ENCODE measurements at places on chromosomes 4 and X.

DNA sequence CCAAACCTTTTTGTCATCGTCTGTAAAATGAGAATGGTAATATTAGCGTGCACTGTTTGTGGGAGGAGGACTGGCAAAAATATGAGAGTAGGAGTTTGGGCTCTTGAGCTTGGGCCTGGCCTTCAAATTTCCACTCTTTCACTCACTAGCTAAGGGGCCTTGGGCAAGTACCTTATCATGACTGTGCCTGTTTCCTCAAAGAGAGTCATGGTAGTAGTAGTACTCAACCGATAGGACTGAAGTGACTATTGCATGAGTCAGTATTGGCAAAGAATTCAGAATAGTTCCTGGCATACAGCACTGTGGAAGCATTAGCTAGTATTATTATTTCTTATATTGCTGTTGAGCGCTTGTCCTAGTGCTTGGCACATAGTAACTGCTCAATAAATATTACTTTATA is 16.0 kb upstream of the RBM3 start:
- DNase-seq, result peak; percentile 47

GRCh38 chrX:122248681-122249080 is 935.4 kb upstream of the GRIA3 start:
- DNase-seq, result no peak

- no peak for DNase-seq
Observed at GRCh38 chrX:10929747-10930146, 181.4 kb upstream of the HCCS start.

DNA sequence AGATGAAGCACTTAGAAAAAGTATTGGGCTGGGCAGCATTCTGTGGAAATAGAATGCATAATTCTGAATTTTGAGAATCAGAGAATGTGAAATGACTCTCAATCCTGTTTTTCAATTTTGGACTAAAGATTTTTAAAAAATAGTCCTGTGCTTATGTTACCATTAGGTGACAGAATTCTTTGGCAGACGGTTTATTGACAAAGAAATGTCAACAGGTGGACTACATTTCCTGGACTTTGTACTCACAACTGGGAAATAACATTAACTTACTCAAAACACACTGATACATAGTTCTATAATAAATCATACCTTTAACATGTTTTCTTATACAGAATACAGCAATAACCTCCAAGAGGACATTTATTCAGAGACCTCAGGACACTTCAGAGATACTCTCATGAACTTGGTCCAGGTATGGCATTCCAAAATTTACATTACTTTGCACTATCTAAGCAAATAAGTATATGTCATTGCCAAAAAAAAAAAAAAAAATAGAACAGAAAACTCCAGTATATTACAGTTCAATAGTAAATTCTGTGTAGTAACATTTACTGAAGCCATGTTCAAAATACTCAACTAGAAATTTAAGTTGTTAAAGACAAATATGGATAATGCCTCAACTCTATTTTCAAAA is 72.7 kb downstream of the ANXA10 start:
- no peak for DNase-seq

GRCh38 chr4:7786040-7786439 is 153.6 kb downstream of the AFAP1 start:
- no peak for DNase-seq

DNA sequence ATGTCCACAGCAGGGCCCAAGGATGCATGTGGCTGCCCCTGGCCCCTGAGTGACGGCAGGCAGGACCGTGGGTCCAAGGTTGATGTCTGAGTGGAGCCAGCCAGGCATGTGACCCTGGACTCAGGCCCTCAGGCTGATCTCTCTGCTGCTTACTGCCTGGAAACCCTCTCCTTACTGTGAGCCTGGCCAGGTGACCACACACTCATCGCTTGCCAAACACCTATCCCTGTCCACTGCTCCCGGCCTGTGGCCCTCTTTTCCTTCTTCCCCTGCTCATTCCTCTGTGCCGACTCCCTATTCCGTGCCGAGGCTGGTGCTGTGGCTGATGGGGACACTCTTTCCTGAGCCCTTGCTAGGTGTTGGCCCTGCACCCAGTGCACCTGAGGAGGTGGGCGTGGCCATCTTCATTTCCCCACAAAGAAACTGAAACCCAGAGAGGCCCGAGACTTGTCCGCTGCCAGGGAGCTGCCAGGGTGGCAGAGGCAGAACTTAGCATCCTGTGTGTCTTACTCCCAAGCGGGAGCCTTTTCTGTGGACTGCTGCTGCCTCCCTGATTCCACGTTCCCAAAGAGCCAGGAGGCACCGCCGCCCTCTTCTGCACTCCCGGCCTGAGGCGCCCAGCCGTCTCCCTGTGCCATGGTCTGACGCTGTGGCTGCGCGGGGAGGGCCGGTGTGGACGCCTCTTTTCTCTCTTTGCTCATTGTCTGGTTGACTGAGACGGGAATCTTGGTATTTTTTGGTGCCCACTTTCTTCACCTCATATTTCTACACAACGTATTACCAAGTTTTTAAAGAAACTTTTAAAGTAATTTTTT is 11.2 kb upstream of the RNF4 start:
- no peak for DNase-seq

DNA sequence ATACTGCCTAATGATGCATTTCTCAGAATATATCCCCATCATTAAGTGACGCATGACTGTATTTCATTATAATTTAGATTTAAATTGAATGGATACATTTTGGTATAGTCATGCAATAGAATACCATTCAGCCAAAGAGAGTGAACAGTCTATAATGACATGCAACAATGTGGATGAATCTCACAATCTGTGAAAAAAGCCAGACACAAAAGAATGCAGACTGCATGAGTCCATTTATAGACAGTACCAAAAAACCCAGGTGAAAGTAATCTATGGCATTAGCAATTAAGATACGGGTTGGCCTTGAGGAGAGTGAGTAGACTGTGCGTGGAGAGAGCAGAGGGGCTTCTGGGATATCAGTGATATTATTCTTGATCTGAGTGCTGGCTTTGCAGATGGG is 239.7 kb upstream of the PGRMC2 start:
- no peak for DNase-seq

GRCh38 chr4:6180841-6181631 is 19.3 kb downstream of the JAKMIP1 start:
- peak; percentile 96 for DNase-seq

DNA sequence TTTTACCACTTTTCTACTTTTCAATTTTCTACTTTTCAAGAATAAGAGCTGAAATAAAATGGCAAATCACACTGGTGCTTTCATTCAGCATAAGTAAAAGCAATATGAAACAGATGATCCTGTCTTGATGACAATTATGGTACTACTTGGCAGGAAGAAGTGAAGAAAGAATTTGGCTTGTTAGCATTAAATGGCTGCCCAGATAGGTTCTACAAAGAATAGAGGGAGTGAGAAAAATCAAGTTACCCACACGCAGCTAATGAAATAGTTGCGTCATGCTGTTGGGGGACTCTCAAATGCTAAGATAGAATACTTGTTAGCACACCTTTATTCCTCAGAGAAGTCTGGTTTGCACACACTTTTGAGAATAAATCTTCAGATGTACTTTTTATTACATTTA is 12.5 kb upstream of the LCORL start:
- DNase-seq, result no peak

- DNase-seq, result no peak
Observed at GRCh38 chr4:47469951-47470350, 6.4 kb upstream of the COMMD8 start.

GRCh38 chr4:47271291-47271690 is 192.2 kb downstream of the COMMD8 start:
- no peak for DNase-seq

DNA sequence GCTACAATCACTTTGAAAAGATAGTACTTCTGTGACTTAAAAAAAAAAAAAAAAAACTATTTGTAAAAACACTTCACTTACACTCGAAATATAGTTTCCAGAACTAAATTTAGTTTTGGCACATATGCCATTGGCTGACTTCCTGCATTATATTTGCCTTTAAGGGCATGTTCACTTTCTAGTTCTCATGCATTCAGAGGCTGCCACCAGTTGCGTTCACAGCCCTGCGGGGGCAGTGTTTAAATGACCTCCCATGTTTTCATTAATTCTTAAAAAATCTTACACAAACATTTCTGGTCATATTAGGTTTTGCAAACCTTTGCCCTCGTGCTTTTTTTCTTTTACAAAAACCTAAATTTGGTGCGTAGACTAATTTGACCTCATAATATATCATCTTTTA is 12.4 kb upstream of the ARHGAP6 start:
- no peak for DNase-seq

DNA sequence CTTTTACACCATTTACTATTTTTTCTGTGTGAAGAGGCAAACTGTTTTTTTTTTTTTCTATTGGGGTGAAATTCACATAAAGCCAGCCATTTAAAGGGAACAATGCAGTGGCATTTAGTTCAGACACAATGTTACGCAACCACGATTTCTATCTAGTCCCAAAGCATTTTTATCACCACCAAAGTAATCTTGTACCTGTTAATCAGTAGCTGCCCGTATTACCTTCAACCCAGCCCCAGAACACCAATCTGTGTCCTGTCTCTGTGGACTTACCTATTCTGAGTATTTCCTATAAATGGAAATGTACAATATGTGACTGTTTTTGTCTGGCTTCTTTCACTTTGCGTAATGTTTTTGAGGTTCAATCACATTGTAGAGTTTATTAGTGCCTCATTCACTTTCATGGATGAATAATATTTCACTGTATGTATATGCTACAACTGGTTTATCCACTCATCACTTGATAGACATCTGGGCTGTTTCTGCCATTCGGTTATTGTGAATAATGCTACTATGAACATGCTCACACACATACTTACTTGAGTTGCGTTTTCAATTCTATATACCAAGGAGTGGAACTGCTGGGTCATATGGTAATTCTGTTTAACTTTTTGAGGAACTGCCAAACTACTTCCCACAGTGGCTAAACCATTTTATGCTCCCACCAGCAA is 116.2 kb downstream of the CDS1 start:
- no peak for DNase-seq

DNA sequence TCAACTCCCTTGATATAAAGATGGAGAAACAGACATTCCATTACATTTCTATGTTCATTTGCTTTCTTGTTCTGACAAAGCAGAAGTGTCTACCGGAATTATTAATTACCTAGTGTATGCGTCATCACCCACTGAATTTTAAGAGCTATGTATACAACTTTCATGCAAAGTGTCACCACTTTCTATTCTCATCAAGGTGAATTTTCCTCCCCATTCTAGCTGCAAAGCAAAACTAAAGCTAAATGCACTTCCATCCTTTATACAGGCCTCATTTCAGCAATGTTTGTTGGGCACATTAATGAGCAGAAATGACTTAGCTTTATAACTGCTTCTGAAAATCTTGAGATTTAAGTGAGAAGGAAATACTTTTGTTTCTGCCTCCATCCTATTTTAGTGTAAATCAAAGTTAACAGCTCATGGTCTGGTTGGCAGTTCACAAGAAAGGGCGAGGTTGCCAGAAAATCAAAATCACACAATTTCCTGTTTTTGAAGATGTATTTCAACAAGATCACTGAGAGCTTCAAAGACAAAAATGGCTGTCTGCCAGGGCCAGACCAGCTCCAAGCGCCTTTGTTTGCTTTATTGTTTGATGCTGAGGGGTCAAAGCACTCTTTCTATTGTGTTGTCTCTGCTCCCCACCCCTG is 7.2 kb upstream of the FAM9C start:
- peak; percentile 59 for DNase-seq

DNA sequence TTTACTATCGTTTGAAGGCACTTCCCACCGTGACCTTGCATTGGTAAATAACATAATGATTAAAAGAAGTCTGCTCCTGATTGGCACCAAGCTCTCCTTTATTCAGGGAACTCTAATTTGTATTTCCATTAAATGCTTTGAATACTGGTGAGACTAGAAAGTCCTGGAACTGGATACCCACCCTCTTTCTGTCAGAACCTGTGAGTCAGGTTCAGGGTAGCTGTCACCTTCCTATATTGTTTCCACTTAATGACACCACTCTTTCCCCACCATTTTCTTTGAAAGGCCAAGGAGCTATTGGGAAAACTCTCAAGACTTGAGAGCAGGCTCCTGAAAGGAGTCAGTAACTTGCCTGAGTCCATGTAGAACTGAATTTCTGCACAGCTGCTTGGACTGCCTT is 55.9 kb upstream of the RASSF6 start:
- no peak for DNase-seq

GRCh38 chr4:120672076-120672475 is 250.4 kb downstream of the PRDM5 start:
- DNase-seq, result no peak

DNA sequence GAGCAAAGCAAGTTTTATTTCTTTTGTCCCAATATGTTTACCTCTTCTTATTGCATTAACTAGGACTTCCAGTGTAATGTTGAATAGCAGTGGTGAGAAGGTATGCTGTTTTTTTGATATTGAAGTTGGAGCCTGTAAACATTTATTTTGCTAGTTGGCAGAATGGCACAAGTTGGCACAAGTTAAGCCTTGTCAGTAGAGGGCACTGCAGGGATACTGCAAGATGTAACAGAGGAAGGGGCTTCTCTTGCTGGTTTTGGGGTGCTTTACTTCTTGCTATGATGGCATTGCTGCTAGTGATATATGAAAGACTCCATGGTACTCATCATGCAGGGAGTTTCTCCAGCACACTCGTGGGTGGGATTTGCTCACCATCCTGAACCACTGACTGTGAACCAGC is 327.3 kb upstream of the ARX start:
- no peak for DNase-seq

DNA sequence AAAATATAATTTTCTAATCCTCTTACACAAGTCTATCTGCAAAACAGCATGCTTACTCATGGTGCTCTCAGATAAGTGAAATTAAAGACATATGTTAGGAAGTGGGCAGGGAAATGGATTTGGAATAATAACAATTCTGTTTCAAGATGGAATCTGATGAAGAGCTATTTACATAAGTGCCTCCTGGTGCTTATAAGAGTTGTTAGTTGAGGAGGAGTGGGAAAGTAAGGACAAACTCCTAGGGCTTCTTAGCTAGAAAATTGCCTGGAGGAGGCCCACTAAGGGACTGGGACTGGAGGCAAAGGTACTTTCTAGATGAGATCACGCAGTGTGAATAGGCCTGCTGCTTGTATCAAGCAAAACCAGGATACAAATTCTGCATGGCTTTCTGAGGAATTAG is 939.8 kb downstream of the GLUD2 start:
- no peak for DNase-seq

- DNase-seq, result no peak
Observed at GRCh38 chrX:4239650-4240540, 526.4 kb upstream of the PRKX start.

DNA sequence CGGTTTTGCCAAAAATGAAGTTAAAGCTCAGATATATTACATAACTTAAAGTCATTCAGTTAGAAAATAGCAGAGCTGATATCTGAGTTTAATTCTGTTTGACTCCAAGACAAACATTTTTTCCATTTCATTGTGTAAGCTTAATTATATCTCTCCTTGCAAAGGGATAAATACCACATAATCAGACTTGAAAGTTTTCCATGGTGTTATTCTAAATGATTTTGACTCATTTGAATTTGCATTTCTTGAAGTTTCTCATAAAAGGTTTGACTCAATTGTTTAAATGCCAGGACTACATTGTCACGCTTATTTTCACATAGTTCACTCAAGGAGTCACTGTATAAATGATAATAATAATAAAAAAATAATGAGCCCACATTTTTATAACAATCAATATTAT is 39.4 kb upstream of the DDX60 start:
- no peak for DNase-seq
